Urothelium cell line (cell line): ENCODE measurements at places on chromosomes 7 and 10.
A peak's percentile ranks its signal among the peaks of the same experiment; 100 is the strongest.

DNA sequence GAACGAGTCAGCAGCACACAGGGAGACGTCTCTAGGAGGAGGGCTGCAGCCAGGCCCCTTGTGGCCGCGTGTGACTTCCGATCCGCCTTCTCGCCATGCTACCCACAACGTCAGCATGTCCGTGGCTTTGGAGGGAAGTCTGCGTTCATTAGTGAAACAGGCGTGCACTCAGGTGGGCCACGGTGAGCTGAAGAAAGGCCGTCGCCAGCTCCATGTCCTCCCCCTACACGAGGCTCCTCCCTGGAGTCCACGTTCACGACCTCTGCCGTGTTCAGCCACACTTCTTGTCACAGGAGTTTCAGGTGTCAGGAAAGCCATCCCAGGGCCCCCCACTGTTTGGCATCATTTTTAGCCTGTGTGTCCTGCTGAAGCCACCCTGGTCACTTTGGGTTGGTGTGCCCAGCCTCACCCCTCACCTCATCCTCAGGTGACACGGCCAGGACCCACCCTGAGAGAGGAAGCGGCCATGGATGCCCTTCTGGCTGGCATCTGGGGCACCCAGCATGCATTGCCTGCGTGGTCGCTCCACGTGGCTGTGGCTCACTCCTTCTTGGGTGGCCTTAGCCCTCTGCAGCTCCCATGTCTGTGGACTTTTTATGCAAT, 310.6 kb upstream of the SHH start:
- no peak for DNase-seq

DNA sequence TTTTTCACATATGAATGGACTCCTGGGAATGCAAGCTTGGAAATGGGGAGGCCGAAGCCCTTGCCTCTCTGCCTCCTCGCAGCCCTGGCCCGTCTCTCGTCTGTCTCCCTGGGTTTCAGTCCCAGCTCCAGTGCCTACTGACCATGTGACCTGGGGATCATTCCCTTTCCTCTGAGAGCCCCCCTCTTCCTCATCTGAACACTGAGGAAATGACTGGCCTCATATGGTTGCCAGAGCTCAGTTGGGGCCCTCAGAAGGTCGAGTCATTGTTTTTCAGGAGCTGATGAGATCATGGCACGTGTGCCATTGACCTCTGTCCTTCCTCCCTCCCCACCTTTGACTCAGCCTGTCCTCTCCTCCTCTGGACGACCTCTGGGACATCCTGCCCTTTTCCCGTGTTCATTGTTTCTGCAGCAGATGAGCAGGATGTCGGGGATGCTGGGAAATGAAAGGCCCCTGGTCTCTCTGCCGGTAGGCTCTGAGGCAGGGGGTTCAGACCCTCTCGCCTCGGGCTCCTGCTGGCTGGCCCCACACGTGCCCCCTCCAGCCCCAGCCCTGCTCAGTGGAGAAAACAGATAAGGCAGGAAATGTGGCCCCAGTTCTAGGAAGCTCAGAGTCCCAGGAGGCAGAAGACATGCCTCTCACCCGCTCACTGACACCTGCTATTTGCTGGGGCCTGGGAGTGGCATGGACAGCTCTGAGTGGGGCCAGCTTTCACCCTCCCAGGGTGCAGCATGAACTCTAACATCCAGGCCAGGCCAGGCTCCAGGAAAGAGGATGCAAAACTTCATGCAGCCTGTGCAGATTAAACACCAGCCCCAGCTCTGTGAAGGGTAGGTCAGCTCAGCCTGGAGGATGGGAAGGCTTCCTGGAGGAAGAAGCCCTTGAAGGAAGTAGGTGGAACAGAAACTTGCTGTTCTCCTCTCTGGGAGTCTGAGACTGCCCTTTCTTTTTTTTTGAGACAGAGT, 8.3 kb upstream of the PPP1R35 start:
- peak; percentile 53 for DNase-seq

DNA sequence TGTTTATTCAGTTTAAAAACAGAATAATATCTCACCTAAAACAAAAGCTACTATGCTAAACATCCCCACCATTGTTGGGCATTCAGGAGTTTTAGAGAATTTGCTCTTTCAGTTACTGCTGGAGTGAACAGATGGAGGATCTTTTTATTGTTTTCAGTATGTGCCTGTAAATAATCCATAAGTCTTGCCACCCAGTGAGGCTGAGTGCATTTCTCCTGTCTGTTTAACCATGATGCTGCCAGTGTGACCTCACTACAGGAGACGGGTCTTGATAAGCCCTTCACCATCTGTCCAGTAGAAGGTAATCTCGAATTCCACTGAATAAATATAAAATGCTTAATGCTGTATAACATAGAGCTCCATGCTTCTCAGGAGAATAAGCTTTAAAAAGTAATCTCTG, 430.9 kb downstream of the POM121L12 start:
- no peak for DNase-seq

DNA sequence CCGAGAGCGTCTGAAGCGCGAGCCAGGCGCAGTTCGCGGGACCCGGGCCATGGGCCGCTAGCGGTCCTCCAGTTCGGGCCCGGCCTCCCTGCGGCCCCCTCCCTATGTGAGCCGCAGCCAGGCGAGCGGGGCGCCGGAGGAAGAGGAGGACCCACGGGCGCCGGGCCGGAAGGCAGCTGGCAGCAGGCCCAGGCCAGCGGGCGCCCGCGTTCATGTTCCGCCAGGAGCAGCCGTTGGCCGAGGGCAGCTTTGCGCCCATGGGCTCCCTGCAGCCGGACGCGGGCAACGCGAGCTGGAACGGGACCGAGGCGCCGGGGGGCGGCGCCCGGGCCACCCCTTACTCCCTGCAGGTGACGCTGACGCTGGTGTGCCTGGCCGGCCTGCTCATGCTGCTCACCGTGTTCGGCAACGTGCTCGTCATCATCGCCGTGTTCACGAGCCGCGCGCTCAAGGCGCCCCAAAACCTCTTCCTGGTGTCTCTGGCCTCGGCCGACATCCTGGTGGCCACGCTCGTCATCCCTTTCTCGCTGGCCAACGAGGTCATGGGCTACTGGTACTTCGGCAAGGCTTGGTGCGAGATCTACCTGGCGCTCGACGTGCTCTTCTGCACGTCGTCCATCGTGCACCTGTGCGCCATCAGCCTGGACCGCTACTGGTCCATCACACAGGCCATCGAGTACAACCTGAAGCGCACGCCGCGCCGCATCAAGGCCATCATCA, 1.1 kb downstream of the ADRA2A start:
- DNase-seq = peak; percentile 1

- DNase-seq = no peak
Measured at GRCh38 chr7:101823596-101823995, 6.2 kb downstream of the CUX1 start.

DNA sequence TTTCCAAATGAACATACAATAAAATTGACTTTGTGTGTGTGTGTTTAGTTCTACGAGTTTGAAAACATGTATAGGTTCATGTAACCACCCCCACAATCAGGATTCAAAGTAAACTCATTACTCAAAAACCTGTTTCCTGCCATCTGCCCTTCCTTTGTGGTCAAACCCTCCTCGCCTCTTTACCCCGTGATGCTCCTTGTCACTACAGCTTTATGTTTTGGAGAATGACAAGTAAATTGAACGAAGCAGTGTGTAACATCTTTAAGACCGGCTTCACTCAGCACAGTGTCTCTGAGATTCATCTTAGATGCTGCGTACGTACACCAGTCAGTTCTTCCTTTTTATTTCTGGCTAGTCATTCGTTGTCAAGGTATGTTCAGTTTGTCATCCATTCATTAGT, 54.6 kb upstream of the MKI67 start:
- DNase-seq = no peak

DNA sequence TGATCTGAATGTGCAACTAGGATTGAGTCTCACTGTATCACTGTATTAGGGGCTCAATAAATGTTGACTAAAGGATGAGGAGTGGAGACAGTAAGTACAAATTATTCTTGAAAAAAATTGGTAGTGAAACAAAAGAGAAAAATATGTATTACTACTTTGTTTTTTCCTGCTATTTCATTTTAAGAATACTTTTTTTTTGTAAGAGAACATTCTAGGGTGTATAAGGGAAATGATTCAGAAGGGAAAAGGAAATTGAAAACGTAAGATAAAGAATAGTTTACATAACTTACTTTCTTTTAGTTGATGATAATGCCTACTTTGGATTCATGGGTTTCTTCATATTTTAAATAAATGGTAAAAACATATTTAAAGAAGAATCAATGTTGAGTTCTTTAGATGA, 9.6 kb downstream of the CAPZA2 start:
- DNase-seq = no peak

GRCh38 chr7:61111-61510, 131.3 kb upstream of the FAM20C start:
- DNase-seq = no peak

GRCh38 chr7:128398016-128398840, 11.6 kb downstream of the IMPDH1 start:
- DNase-seq = peak; percentile 56

DNA sequence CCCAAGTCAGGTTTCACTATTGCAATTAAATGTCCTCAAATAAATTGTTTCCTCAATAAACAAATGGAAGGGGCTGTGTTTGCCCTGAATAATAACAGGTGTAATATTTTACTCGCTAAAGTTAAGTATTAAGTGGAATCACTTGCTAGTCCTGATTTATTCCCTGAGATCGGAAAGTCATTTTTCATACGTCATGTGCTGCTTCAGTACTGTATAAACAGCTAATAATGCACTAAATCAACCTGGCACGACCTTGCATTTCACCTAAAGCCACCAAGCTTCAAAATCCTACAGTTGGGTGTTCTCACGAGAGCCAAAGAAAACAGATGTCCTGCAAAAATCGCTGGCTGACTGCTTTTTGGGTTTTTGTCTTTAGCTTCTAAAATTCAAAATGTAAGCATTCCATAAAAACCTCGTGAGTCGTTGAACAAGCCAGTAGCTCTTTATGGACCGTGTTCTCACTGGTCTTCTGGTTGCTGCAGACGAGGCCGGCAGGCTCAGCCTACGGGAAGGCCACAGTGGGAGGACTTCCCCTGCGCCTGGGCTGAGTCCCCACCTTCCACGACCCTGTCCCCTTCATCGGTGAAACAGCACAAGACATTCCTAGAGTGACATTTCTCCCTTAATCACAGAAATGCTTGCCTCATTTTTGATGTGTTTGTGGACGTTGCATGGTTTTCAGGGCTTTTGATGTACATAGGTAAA, 17.9 kb upstream of the MNX1 start:
- DNase-seq = no peak

DNA sequence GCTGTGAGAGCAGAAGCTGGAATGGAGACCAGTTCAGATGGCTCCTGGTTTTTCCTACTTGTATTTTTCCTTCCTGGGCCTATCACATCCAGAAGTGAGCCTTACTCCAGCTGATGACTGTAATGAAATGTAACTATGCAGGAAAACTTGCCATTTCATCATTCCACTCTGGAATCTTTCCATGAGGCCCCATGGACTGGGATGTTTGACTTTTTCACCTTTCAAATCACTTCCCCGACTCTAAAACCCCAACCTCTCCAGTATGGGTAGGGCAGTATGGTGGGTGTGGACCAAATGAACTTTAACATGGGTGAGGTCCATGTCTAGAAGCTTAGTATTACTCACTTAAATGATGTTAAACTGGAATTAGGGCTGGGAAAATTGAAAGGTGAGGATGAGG, 40.3 kb upstream of the DLD start:
- DNase-seq = no peak

GRCh38 chr10:88651101-88651551, 13.1 kb upstream of the LIPF start:
- peak; percentile 25 for DNase-seq
